HTR-8/SVneo (cell line): ENCODE measurements at places on chromosomes 7 and 10.
A peak's percentile ranks its signal among the peaks of the same experiment; 100 is the strongest.

- no peak for DNase-seq
Observed at GRCh38 chr7:8353991-8354390, 79.4 kb upstream of the NXPH1 start.

DNA sequence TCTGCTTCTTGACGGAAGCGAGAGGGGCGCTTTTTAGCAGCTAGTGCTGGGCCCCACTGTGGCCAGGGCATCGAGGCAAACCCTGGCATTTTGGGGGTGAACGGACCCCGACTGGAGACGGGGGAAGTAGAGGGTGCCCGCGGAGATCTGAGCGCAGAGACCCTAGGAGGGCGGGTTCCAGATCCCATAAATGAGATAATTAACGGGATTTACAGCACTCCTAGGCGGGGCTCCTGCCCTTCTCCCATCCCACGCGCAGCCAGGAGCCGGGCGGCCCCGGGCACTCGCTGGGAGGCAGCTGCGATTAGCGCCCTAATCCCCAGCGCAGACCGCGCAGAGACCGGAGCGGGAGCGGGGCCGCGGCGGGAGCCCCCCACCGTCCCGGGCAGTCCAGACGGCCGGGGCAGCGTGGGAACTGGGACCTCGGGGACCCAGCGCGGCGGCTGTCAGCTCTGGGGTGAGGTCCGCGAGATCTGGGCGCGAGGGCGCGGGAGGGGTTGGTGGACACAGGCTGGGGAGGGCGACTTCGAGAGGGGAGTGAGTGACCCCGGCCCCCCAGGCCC lies 735 bp downstream of the JCAD start:
- no peak for DNase-seq

DNA sequence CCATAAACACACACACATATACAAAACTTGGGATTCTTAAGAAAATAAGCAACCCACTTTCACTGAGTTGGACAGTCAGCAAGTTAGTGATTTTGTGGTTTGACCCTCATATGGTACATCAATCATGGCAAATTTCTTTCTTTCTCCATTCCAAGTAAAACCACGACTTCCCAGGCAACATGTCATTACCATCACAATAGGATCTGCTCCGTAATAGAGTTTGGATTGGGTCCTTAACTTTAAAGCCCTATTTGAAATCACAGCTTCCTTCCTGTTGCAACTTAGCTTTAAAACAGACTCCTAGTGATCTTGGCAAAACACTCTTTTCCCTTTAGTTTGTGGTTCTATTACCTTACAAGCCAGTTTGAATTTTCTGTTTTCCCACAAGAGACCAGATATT lies 483.6 kb downstream of the INHBA start:
- peak; percentile 5 for DNase-seq

DNA sequence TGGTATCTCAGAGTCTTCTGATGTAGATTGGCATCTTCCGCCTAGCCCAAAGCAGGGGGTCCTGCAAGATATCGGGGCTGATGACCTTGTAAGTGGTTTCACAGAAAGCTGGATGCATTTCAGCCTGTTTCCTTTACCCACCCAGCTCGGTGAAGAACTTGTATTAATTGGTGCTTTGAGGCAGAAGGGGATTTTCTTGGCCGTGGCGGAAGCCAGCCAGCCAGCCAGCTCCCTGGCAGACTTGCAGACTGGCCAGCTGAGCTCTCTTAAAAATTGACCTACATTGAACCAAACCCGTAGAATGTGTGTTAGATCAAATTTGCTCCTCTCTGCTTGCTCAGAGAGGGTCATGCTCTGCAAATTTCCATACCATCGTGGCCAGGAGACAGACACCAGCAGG lies 218.4 kb downstream of the ADAM12 start:
- no peak for DNase-seq

- no peak for DNase-seq
Observed at GRCh38 chr10:124315591-124316270, 103.0 kb downstream of the OAT start.

DNA sequence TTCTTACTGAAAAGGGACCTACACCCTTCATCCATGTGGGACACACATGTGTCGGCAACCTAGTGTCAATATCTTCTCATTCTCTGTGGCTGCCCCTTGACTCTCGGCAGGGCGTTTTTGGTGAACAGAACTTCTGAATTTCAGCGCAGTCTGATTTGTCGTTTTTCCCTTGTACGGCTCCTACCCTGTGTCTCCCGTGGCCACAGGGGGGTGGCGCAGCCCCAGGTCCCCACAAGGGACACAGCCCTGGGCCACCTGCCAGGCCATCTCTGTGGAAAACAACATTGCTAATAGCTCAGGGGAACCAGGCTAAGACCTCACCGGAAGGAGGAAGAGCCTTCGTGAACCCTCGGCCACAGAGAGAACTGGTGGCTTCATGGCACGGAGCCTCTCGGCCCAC lies 53.1 kb upstream of the NKX6-2 start:
- no peak for DNase-seq

- DNase-seq, result no peak
Observed at GRCh38 chr10:31014161-31014875, 17.3 kb downstream of the ZNF438 start.
